ENCODE measurements at places on chromosomes 5 and 9.

- DNase-seq: no peak
Observed at GRCh38 chr5:85109616-85110015, 724.9 kb upstream of the EDIL3 start.

- DNase-seq: no peak
Observed at GRCh38 chr5:33315189-33315588, 125.6 kb upstream of the TARS1 start.

GRCh38 chr5:120516805-120517204 lies 52.7 kb downstream of the PRR16 start:
- DNase-seq: no peak

- no peak for DNase-seq
Observed at GRCh38 chr5:11064763-11065450, 303.9 kb upstream of the DAP start.

- no peak for DNase-seq
Observed at GRCh38 chr9:73180403-73180802, 28.7 kb downstream of the ANXA1 start.

DNA sequence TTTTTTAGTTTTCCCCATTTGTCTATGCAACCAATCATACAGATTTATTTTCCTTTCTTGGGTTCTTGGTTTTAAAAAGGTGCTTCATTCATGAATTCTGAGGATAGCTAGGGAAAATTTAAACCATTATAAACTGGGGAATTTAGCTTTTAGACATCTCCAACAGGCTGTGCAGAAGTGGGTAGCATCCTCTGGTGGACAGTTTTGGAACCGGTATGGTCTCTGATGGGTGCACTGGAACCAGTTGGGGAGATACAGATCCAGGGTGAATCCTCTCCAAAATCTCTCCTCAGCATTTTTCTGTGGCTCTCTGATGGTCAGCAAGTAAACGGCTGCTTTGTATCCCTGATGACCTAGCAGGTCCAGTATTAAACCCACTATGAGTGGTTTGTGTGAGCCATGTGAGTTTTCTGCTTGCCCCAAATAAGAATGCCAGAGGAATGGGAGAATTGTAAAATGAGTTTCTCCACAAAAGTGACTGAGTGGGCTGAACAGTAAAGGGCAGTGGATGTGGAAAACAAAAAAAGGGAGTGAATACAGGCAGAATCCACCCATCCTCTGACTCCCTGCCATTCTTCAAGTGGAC lies 9.1 kb upstream of the DNAJC25 start:
- no peak for DNase-seq

- no peak for DNase-seq
Observed at GRCh38 chr9:79522793-79523192, 49.0 kb upstream of the TLE4 start.

GRCh38 chr9:121774715-121775613 lies 123.5 kb downstream of the DAB2IP start:
- DNase-seq: no peak

DNA sequence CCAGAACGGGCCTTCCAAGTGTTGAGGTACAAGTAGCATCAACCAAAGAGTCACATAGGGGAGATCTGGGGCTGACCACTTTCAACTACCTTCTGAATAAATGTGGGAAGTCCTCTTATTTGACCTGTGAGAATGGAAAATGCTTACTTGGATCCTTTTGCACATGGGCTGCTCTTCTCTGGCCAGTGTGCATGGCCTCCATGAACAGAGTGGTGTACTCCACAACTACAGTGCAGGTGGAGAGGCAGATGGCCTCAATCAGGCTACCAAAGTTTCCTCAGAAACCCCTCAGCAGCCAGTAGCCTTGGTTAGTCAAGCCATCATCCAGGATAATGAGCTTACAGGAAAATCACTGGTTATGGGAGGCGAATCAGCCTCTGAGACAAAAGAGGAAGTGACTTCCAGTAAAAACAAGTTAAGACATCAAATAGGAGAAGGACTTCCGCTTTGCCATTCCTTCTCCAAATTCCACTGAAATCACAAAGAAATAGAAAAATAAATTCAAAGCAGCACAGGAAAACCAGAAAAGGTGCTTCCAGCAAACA lies 18.3 kb upstream of the FCHO2 start:
- DNase-seq: no peak

DNA sequence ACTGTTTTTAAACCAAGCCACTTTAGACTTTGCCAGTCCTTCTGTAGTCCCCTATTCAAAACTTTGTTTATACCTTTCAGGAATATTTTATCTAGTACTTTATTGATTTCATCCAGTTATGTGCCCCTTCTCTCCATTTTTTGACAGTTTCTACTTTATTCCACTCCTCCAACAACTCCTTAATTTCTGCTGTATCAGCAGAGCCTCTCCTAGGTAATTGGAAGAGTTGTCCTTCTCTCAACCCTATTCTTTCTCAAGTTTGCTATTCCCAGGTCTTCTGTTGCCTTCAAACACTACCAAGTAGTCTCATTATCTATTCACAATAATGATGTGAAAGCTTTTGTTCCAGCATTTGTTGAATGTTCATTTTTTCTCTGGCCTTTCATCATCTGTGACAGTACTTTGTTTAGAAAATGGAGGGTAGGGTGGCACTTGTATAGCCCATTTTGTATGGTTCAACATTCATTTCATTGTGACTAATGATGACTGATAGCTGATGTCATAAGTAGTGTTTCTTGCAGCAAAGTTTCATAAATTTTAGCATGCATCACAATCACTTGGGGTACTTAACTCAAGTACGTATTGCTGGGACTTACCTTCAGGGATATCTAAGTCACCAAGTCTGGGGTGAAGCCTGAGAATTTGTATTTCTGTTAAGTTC lies 204.4 kb upstream of the DMRT1 start:
- DNase-seq: no peak

GRCh38 chr5:140336388-140336787 lies 10.0 kb downstream of the HBEGF start:
- no peak for DNase-seq

DNA sequence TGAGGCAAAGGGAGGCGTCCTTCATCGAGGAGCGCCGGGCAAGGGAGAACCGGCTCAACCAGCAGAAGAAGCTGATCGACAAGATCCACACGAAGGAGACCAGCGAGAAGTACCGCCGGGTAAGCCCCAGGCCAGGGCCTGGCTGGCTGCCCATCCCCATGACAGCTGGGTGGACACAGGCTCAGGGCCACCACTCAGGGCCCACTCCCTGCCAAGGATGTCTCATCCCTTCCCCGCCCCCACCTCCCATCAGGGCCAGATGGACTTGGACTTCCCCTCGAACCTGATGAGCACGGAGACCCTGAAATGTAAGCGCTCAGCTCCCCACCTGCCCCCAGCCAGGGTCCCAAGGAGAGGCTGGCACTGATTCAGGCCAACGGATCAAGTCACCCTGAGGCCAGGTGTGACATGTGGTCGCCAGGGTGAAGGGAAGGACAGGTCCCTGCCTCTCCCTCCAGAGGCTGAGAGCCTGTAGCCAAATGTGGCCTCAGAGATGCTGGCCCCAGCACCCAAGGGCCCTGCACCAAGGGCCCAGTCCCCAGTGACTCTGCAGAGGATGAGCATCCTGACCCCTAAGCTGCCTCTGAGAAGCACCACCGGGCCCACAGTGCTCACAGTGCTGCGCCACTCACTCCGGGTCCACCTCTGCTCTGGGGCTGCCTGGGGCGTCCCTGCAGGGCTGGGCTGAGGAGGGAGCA lies 3.1 kb upstream of the RABL6 start:
- no peak for DNase-seq

DNA sequence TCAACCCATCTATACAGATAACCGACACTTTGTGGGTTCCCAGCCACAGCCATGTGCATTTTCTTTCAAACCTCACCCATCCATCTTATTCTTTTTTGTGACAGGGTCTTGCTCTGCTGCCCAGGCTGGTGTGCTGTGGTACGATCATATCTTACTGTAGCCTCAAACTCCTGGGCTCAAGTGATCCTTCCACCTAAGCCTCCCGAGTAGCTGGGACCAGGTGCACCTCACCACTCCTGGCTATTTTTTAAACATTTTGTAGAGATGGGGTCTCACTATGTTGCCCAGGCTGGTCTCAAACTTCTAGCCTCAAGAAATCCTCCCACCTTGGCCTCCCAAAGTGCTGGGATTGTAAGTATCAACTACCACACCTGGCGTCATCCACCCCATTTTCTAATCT lies 7.4 kb upstream of the TMEM38B start:
- DNase-seq: no peak

GRCh38 chr5:979100-979817 lies 29.3 kb upstream of the NKD2 start:
- no peak for DNase-seq

GRCh38 chr9:137368431-137369035 lies 54.4 kb downstream of the EXD3 start:
- DNase-seq: no peak

- DNase-seq: no peak
Observed at GRCh38 chr9:132582276-132582785, at the start of gene BARHL1. Gene BARHL1 (plus strand): TSS chr9:132582606. CDS start chr9:132582798, 192 bp downstream.

GRCh38 chr9:6132650-6133049 lies 83.0 kb upstream of the IL33 start:
- DNase-seq: no peak

- peak; percentile 34 for DNase-seq
Observed at GRCh38 chr5:132000677-132001453, 10.6 kb downstream of the ACSL6 start.
